Mammary microvascular endothelial cell (primary cell): ENCODE measurements at places on chromosomes 1 and 21. TPM values are rescaled to one million over a fixed set of nuclear protein-coding genes. Genes with fewer than 3 reads are reported as not detected.

HES3 gene
- not detected in 2 replicates for total RNA-seq

IFFO2 gene
- 36.8 TPM in 2 replicates for total RNA-seq

WDR64 gene
- not detected in 2 replicates for total RNA-seq

ELF3 gene
- total RNA-seq: under 0.01 and 0.25 TPM in 2 replicates

NBPF4 gene
- total RNA-seq: not detected in 2 replicates

RGSL1 gene
- not detected in 2 replicates for total RNA-seq

GJB4 gene
- not detected in 2 replicates for total RNA-seq

GBP6 gene
- total RNA-seq: not detected in 2 replicates

NUDT4B gene
- 14.4 and 40.1 TPM in 2 replicates for total RNA-seq

VASH2 gene
- under 0.01 and 0.27 TPM in 2 replicates for total RNA-seq

CD53 gene
- not detected in 2 replicates for total RNA-seq

VSIG8 gene
- not detected in 2 replicates for total RNA-seq

TNFRSF8 gene
- total RNA-seq: not detected in 2 replicates
